Stimulated activated CD4-positive, alpha-beta T cell treated with anti-CD3 and anti-CD28 coated beads, TNF-alpha, amount 100 ng/mL, for 48 hours (primary cell): ENCODE measurements at places on chromosomes 7 and 10.

GRCh38 chr10:33801705-33802104 lies 467.2 kb upstream of the NRP1 start:
- DNase-seq, result no peak

DNA sequence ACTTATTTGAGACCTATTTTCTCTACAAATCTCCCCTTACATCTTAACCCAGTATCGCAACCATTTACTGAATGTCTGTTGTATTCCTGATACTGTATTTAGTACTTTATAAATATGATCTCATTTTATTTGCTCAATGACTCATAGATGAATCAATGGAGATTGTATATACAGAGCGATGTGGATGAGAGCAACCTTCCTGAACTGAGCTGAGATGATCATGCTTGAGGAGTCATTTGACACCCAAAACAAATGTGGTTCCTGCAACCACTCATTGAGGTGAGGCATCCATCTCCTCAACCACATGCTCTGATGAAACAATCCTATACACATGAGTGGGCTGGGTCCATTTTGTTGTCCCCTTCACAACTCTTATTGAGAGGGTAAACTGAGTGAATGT lies 250.0 kb downstream of the CDC14C start:
- DNase-seq, result no peak

GRCh38 chr10:9535744-9536143 lies 1481.3 kb downstream of the GATA3 start:
- DNase-seq, result no peak

DNA sequence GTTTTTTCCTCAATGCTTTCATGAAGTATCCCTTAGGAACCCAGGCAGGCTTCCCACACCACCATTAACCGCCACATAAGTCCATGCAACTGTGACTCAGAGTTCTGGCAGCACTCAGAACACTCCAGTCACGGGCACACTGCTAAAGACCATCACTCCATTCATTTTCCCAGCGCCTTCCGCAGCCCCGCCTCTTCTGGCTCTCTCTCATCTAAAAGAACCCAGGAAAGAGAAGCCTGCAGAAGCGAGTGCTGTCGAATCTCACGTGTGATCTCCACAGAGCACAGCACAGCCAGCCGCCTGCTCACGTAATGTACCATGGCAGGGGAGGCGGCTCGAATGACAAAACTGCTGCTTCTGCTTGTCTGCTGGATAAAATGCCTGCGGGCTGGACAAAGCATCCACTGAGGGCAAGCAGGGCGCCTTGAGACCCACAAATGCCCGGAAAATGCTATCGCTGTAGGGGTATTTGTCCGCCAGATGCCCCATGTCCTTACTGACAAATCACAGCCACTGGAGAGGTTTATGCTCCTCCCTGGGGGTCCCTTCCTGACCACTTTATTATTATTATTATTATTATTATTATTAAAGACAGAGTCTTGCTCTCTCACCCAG lies 1.8 kb downstream of the PSMG3 start:
- no peak for DNase-seq

GRCh38 chr10:15433850-15434537 lies 62.9 kb upstream of the FAM171A1 start:
- peak; percentile 36 for DNase-seq
